Skin of body (tissue), 3 donors: ENCODE measurements at places on chromosomes 2 and 18. TPM values are rescaled to one million over a fixed set of nuclear protein-coding genes. Genes with fewer than 3 reads are reported as not detected.
A peak's percentile ranks its signal among the peaks of the same experiment; 100 is the strongest.

The GDF7 gene
- 0.89 TPM for total RNA-seq

The RASGRP3 gene
- total RNA-seq = 22.2 TPM

The MOGAT1 gene
- 2.5 TPM for total RNA-seq

The GNLY gene
- total RNA-seq = not detected

The SGO2 gene
- total RNA-seq = 7.7 TPM

The MREG gene
- 8.1 TPM for total RNA-seq

The DNAJC27 gene
- 7.5 TPM for total RNA-seq

The WDR43 gene
- 47.7 TPM for total RNA-seq

The ANKRD62 gene
- not detected for total RNA-seq

The MC5R gene
- total RNA-seq = not detected

The SERPINB4 gene
- 29.1 TPM for total RNA-seq

The GRHL1 gene
- total RNA-seq = 93.0 TPM

The NEU2 gene
- total RNA-seq = 1.4 TPM

DNA sequence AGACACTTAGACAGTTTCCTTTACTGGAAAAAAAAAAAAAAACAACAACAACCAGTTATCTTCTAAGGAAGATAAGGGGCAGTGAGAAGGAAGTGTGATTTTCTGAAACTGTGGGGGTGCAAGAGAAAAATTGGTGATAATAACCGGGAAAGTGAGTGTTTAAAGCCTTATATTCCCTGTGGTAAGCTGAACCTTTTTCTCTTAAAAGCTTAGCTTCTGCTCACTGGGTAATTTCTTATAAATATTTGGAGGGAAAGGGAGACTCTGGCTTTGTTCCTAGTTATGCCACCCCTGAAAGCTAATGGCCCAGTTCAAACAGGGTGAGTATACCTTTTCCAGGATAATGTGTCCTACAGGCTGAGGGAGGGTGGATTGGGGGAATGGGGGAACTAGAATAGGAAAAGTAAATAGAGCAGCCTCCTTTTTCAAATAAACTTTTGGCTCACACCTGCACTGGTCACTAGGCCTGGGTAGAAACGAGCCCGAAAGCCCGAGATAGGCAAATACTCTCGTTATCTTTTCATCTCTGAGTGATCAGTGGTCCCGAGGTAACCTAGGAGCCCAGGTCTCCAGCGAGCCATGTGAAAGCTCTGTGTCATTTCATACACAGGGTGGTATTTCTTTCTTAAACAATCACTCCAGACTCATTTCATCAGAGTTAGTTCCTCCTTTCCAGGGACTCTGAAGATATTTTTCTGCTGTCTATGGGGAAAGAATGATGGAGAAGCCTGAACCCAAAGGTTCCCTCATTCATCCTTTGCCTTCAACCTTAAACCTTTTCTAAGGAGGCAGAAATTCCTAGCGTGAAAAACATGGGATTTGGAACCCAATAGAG is 15.5 kb upstream of the SRBD1 start:
- DNase-seq = no peak

- DNase-seq = no peak
Measured at GRCh38 chr2:44920751-44921150, 20.8 kb upstream of the SIX3 start.

- no peak for DNase-seq
Measured at GRCh38 chr2:25302758-25303375, 38.9 kb downstream of the DNMT3A start.

- DNase-seq = no peak
Measured at GRCh38 chr2:26964446-26965130, 5.8 kb upstream of the MAPRE3 start.

- no peak for DNase-seq
Measured at GRCh38 chr2:70516596-70516995, 37.0 kb downstream of the TGFA start.

DNA sequence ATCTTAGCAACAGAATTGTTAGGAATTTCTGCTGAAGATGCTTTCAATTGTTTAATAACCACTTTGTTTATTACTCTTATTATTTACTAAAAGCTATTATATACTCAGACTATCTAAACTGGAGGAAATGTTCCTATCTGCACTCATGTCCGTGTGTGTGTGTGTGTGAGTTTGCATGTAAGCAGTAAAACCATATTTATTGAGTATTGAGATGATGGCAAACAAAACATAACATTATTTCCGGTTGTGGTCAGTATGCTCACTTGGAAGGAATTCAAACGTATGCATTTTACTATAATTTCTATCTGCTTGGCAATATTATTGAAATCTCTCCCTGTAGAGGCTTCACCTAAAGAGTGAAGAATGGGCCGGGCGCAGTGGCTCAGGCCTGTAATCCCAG is 43.0 kb upstream of the ZNF804A start:
- DNase-seq = no peak

GRCh38 chr2:127615511-127616166 is 30.3 kb upstream of the GPR17 start:
- DNase-seq = no peak

DNA sequence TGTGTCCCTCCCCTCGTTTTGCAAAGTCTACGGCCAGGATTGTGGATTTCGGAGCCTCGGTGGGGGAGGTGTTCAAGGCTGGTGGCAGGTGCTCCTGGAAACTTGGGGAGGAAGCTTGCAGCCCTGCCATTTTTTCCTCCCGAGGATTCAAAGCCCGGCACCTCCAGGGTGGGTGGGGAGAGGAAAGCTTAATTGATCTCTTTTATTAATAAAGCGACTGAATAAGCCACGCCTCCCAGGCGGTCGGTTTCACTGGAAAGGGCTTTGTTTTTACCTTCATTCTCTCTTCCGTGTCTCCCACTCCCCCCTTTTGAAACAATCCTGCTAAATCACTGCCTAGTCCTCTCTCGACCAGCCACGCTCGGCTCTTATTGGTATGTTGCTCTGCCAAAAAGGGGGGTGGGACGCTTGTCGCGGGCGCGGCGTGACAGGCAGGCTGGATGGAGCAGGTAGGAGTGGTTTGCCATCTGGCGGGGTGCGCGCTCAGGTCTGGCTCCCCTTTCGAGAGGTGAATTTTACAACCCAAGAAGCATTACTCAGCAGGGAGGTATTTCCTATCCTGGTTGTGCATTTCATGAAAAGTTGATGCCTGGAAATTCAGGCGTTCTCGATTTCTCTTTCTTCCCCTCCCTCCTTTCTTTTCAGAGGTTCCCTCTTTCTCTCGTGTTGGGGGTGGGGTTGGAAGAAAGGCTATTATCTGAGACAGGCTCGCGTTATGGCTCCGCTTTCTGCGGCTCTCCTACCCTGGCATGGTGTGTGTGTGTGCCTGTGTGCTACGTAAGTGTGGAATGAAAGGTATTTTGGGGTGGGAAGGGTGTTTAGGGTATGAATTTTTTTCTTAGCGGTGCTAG is 1.4 kb downstream of the NEDD4L start:
- DNase-seq = no peak

GRCh38 chr2:181446985-181447384 is 10.2 kb upstream of the ITGA4 start:
- no peak for DNase-seq

DNA sequence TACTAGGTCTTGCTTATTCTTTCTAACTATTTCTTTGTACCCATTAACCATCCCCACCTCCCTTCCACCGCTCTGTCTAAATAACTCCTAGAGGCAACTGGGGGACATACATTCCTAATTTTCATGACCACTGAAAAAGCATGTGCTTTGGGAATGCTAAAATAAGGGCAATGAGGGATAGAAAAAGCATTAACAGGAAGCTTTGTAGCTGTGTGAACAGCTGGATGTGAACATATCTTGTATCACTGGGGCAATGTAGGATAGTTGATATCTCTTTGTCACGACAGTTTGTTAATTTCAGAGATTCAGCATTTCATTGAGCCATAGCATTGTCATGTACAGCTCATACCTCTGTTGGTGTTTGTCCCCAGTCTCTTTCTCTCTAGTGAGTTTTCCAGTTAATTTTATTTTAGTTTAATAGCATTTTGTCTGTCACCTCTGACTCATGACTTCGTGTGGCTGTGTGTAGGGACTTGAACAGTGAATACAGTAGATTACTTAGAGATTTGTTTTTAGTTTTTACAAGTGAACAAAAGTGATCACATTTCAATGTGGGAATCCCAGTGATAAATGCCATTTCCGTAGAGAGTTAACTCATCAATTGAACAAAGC is 230.3 kb upstream of the NRP2 start:
- DNase-seq = no peak

DNA sequence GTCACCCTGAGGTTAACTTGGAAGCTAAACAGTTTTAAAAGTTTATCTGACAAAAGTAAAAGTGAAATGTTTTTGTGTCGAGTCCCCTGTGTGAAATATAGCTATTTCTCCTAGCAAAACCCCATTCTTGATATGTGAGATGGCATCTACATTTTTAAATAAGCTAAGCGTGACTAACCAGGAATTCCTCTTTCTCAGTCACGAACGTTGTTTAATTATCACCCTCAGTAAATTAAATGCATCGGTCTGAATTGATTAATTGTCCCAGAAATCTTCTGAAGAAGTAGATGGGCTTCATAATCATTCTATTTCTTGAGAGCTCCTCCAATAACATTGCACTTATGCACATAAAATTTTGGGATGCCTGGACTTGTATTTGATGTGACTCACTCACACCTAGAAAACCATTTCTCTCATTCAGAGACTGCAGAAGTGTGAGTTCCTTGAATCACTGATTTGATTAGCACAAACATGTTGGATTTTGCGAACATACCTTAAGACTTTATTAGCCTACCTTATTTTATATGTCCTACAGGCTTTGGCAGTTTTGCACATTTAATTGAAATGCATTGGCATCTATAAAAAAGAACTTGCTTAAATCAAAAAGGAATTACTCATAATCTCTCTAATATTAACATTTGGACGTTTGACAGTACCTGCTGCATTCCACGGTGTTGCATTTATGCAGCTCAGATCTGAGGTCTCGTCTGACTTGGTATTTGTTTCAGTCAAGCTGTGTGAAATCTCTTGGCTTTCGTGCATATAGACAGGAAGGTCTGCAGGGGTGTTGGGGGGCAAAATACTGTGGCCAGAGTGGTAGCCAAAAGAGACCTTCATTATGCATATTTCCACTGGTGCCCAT is 475.2 kb downstream of the EPHA4 start:
- no peak for DNase-seq

GRCh38 chr2:36777272-36777671 is 80.8 kb downstream of the VIT start:
- no peak for DNase-seq

DNA sequence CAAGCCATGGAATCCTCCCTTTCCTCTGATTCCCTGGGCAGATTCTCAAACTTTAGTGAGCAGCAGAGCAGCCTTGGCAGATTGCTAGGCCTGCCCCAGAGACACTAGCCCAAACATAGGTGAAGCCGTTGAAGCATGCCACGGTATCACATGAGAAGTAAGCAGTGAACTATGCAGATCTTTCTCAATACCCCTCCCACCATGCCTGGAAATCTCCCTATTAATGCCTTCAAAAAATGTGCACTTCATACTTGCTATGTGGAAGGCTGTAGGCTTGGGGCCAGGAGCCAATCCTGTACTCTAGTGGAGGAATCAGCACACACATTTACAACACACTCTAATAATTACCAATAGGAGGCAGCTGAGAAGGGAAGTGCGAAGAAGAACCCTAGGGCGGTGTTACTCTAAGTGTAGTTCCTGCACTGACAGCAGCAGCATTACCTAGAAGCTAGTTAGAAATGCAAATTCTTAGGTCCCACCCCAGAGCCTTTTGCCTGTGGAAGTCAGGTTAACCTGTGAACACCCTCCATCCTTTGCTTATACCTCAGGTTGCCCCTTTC is 305.1 kb upstream of the SPRED2 start:
- no peak for DNase-seq

DNA sequence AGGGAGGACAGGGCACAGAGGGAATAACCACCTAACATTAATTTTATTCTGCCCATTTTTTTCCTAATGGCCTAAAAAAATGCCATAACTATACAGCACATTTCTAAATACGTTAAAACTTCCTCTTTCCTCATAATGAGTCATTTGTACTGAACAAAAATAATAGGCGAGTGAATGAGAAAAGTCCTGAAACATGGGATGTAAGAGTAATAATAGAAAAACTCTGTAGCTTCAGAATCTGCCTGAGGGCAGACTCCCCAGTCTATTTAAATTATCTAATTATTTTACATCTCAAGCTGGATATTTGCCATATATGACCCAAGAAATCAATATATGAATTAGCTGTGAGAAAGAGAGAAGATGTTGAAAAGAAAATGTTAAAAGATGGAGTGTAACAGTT is 285.1 kb downstream of the TMX3 start:
- DNase-seq = no peak

- DNase-seq = peak; percentile 32
Measured at GRCh38 chr18:29449424-29449823, 1272.5 kb upstream of the CDH2 start.

GRCh38 chr2:169562519-169562918 is 11.1 kb downstream of the FASTKD1 start:
- DNase-seq = no peak

DNA sequence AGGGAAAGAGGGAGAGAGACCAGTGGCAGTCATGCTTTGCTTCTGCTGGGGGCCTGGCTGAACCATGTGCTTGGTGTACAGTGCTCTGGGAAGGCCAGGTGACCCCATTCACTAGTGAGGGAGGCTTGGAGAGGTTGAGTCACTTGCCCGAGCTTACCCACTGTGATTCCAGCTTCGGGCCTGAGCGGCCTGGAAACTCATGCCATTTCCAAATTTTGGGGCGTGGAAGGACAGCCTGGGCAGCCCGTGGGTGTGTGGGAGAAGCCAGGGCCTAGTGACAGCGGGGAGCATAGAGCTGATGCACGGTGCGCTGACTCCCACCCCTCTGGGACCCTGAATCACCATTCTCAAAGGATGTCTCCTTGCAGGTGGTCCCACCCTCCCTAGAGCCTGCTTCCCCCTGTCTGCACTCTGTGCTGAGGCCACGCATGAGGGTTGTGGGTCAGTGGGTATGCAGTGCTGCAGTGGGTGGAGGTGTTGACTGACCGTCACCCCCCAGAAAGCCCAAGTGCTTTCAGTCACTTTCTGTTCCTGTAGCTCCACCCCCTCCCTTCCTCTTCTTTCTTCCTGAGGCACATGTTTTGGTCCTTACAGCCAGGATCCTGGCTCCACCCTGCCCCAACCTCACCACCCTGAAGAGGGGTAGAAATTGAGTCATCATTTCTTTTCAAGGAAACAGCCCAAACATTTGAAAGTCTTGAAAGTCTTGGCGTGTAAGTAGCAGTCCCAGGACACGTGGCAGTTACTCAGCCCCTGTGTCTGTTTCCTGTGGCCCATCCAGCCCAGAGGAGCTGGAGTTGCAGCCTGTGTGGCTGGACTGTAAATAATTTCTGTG is 69.3 kb upstream of the MCFD2 start:
- DNase-seq = no peak
